ENCODE measurements at places on chromosomes 3 and 15.

- no peak for DNase-seq
Measured at GRCh38 chr3:162390891-162391290, 894.3 kb downstream of the OTOL1 start.

DNA sequence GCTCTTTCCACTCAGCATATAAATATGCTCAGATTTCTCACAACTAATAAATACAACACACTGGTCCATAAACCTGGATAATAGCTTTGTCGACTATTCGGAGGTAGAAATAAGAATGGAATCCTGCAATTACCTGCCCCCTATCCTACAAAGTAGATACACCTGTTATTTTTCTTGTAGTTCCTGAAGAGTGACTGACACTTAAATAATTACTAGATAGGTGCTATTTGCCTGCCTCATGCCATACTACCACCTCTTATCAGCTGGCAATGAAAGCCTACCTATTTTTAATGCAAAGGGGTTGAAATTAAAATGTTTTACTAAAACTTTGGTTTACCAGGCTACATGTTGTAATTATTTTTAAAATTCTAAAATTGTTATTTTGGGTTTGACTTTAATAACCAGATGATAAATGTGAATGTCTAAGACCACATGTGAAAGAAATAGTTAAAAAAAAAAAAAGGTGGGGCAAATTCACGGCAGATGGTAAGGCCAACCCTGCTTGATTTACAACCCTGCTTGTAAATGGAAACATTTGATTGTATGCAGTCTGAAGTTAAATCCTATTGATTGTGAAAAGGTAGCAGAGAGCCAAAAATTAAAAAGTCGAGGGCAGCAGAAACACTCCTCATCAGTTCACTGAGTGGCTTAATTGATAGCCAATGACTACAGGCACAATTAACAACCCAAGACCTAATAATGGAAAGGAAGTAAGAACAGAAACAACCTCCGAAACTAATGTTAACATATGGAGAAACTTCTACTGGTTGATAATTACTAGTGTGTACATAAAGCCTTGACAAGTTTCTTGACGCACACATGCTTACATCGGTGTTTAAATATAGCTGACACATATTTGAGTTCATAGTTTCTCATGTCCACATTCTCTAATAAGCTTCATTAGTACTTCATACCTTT, 8.9 kb downstream of the PEAK1 start:
- no peak for DNase-seq

GRCh38 chr15:41877631-41878354, 16.1 kb downstream of the SPTBN5 start:
- no peak for DNase-seq

DNA sequence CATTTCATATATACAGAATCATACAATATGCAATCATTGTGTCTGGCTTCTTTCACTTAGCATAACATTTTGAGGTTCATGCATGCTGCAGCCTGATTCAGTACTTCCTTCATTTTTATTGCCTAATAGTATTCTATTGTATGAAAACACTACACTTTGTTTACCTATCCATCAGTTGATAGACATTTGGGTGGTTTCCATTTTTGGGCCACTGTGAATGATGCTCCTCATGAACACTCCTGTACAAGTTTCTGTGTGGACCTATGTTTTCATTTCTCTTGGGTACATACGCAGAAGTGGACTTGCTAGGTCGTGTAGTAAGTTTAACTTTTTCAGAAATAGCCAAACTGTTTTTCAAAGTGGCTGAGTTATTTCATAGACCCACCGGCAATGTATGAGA, 18.8 kb downstream of the TNIK start:
- DNase-seq = no peak

- DNase-seq = no peak
Measured at GRCh38 chr3:179196098-179196497, 47.9 kb downstream of the PIK3CA start.

DNA sequence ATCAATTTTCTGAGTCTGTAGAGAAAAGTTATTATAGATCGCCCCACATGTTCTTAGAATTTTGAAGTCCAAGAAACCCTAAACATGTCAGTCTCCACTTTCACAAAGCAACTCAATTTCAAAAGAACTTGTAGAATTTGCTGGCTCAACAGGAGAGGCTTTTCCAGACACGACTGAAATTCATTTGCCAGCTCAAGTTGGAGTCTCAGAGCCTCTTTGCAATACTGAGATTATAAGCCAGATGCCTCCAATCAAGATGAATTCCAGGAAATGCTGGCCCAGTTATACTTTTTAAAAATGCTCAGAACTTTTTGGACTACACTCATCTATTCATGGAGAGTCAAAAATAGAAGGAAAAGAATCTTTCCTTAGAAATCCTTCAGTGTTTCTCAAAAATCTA, 56.9 kb upstream of the NLGN1 start:
- no peak for DNase-seq

GRCh38 chr3:99624496-99625236, 13.7 kb upstream of the COL8A1 start:
- no peak for DNase-seq

DNA sequence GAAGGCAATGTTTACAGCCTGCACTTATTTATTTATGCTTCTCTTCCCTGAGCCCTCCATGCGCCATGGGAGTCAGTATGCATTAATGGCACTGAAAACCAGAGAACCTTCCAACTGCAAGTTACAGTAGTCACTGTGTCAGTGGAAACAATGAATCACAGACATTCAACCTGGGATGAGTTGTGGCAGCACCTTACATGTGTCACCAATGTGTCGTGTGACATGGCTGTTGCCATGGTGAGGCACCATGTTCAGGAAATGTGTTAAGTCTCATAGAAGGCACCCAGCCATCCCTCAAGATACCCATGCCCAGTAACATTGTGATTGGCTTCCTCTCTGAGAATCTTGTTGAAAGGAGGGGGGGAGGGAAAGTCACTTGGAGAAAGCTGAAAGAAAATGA, 105.0 kb downstream of the FOXP1 start:
- no peak for DNase-seq

DNA sequence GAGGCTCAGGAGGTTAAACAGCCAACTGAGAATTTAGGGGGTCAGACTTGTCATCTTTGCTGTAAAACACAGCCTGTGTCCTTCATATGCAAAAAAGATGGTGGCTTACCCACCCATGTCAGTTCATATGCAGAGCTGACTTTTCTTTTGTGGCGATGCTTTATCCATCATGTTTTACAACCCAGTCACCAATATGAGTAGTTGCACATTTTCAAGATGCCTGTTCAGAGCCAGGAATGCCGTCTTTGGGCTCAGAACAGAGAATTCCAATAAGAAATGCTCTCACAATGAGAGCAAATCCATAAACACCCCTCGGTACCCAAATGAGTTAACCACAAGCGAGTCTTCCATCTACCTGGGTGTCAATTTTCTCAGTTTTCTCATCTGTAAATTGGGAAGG, 83.6 kb downstream of the TIGIT start:
- no peak for DNase-seq

DNA sequence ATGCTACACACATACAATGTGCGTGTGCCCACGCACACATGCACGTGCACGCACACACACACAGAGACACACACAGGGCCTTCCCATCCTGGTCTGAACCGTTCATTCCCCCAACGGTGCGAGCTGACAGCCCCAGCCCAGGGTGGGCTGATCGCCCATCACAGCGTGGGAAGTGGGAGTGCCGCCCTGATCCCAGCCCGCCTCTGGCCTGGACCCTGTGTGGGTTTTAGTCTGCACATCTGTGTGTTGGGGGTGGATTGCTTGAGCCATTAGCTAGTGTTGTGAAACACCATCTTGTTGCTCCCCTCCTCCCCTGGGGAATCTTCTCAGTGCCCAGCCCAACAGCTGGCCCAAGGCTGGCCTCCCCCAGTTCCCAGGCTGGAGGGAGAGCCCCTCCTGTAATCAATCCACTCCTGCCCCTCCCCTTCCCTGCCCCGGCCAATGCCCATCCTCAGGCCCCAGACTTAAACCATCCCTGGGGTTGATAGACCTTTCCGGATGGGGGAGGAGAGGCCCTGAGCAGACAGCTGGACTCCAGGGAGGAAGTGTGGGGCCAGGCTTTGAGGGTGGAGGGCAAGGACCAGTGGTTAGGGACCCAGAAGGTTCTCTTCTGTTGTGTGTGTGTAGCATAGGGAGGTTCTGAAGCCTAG, 8.3 kb downstream of the SEMA3G start:
- DNase-seq = no peak

DNA sequence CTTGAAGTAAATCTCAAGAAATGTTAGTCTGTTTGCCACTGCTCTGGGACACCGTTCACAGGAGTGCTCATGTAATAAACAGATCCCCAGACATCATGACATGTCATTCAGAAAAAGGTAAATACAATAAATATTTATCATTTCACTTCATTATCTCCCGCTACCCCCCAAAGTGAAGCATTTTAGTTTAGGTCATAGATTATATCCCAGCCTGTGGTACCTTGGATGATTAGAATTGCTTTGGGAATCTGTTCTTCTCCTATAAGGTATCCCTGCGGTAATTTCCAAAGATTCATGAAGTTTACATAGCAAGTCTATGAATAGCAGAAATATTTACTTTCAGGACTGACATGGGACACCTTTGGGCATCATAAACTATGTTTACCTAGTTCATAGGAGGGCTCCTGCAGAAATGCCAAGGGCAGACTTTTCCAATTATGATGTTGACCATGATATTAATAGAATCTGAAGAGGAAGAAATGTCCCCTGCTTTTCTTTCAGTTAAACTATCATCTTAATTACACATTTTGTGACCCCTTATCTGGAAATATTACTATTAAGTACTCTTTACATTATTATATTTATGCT, 268.0 kb downstream of the NAALADL2 start:
- no peak for DNase-seq

GRCh38 chr3:135896613-135897012, 68.9 kb upstream of the PPP2R3A start:
- DNase-seq = no peak

- DNase-seq = no peak
Measured at GRCh38 chr3:63607716-63608115, 44.8 kb upstream of the SNTN start.

DNA sequence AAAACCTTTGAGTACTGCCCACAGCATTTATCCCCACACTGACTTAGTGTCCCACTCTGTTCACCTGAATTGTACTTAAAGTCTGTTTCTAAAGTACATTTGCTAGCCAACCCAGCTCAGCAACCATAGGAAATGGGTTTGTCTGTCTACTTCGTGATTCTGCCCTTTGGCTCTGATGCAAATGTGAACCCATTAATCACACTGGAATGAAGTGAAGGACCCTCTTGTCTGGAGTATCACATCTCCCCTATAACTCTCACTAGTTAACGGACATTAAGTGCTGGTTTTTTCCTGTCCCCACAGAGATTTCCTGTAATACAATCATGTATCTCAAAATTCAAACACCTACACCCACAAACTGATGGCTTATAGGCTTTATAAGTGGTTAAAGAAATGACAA, 20.5 kb downstream of the EID1 start:
- no peak for DNase-seq

DNA sequence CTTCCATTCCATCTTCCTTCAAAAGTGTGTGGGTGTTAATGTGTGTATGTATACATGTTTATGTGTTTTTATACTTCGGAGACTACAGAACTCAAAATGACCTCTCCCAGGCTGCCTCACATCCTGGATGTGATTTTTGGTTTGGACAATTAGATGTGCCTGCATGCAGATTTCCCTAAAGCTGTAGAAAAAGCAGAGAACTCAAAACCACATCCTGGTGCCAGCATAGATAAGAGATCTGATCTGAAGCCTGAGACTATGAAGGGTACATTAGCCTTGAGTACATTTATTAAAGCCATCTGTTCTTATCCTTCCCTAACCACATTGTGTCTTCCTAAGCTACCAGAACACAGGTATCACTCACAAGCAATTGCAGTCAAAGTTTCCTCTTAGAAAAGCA, 319.4 kb upstream of the RASGRP1 start:
- no peak for DNase-seq

GRCh38 chr3:122618614-122619013, 41.2 kb downstream of the PARP15 start:
- no peak for DNase-seq

Data from mesenteric fat pad (tissue), 1 donor.